ENCODE measurements at places on chromosomes 3 and 15.

DNA sequence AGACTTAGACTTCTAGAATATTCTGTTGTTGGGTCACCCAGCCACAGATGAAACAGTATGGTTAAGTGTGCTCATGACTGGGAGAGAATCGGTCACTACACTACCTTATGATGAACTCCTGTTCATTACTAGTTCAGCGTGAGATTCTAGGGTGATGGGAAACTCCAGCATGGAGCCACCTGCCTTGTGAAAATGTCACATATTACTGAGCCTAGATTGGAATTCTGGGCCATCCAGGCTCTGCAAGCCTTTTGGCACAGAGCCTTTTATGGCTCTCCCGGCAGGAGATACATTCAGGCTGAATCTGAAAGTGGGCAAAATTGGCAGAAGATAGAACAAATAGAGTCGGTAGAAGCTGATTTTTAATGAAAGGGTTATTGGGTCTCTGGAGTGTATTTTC is 19.0 kb downstream of the NANOGP8 start:
- no peak for DNase-seq

DNA sequence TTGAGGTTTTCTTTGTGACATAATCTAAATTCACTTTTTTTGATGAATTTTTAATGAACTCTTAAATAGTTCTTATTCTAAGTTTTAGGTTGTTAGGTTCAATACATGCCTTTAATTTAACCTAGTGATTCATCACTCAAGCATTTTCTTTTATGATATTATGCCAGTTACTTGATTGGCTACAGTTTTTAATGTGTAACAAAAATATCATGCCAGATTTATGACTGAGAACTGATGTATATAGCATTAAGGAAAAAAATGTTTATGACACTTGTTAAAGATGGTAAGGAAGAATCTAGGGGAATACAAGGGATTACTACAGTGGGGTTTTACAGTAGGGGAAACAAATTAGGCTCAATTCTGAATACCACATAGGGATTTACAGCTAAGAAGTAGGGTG is 103.1 kb downstream of the VGLL3 start:
- DNase-seq: no peak

DNA sequence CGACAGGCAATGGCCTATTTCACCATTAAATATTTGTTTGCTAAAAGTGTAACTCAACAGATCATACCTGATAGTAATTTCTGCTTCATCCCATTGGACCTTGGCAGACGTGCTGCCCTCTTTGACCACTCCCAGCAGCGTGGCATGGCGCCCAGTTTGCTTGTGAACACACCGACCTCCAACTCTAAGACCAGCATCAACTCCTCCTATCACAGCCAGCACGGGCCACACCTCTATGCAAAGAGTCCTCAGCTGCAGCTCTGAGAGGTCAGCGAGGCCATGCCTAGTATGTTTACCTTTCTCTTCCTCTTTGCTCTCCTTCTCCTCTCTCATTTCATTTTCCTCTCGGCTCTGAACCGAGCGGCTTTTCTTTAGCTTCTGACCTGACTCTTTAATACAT is 80.6 kb downstream of the FBXL22 start:
- DNase-seq: no peak

GRCh38 chr3:185647880-185648210 is 61.8 kb downstream of the SENP2 start:
- DNase-seq: no peak

GRCh38 chr3:45682311-45682710 is 6.9 kb upstream of the SACM1L start:
- DNase-seq: no peak

DNA sequence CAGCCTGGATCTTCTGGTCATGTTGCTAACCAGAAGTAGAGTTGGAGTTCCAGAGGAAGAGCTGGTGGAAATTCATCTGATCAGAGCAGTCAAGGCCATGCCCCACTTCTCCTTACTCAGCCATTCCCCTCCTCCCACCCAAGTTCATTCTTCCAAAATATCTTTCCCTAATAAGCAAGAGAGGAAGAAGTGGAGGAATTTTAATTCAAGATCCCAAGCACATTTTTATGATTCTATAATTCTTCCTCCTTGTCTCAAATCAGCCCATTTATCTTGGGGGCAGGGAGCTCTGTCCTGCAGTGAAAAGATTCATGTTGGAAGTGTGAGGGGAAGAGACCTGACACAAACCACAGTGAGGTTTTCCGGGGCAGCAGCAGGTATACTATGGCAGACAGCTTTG is 85.0 kb upstream of the GALNT15 start:
- DNase-seq: no peak
